SW480 (cell line): ENCODE measurements at places on chromosomes 4 and X.

DNA sequence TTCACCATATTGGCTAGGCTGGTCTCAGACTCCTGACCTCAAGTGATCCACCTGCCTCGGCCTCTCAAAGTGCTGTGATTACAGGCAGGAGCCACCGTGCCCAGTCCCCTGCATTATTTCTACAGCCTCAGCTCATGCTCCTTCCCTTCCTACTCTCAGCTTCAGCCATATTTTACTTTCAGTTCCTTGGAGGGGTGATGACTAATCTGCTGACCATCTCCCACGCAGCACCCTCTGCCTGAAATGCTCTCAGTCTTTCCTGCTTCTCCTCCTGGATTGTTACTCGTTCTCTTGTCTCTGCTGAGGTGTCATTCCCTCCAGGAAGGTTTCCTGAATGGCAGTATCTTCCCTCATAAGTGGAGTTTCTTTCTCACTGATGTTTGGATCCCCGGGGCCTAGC lies 63.3 kb downstream of the MOSPD2 start:
- DNase-seq, result peak; percentile 11

DNA sequence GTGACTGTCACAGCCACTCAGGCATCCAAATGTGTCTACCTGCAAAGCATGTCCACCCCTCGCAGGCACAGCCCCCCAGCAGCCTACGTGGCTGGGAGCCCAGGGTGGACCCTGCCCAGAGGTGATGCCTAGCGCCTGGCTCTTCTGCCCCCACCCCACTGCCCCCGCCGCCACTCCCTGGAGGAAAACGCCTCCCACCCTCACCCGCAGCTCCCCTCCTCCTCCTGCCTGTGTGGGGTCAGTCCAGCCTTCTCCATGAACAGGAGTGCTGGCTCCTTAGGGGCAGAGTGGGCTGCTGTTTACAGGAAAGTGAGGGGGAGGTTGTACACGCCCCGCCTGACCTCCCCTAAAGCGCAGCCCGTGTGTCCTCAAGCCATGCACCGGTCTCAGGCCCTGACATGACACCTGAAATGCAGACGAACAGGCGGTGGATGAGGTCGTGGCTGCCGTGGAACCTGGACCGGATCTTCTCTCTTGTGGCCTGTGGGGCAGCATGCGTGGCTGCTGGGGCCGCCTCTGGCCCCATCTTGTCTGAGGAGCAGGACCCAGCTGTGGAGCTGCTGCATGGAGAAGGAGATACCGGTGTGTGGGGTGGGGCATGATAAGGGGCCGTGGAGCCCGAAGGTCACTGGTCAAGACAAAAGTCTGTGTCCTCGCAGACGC lies 11.9 kb upstream of the MXD4 start:
- no peak for DNase-seq

DNA sequence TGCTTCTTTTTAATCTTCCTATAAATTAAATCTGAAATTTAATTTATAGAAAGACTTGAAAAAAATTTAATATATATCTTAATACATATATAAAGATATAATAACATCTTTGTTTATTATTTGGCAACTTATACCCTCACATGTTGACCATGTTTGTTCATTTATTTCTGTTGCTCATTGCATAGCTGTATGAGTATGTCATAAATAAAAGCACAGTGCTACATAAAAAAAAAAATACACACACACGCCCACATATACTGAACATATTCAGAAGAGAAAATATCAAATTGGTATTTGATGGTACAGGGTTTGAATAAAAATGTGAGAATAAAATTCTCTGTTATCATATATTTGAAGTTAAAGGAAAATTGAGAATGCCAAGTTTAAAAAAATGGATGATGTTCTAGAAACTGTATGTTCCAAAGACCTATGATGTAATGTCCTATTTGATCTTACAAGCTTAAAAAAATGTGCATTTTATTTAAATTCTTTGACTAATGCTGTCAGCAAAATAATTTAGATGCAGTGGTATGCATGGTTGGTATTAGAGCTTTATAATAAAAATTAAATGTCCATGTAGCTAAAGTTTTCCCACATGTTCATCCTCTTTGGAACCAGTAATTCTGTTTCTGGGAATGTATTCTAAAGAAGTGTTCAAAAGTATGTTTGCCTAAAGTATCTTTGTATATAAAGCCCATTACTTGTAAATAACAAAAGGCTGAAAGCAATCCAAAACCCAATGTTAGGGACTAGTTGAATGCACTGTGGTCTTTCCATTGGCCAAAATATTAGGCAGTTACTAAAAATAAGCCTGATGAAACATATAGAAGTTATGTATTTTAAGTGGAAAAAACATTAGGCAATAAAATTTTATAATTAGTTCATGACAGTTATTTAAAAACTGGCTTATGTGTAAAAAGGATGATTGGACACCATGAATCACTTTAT lies 12.9 kb downstream of the TMEM184C start:
- DNase-seq, result no peak

GRCh38 chrX:18574591-18574990 lies 97.3 kb downstream of the RS1 start:
- DNase-seq, result no peak

GRCh38 chr4:47122592-47123291 lies 91.4 kb downstream of the GABRB1 start:
- DNase-seq, result peak; percentile 57

- DNase-seq, result no peak
These were observed 14.1 kb downstream of the NAT8L start for GRCh38 chr4:2072971-2073807.

GRCh38 chr4:24236532-24236931 lies 346.7 kb upstream of the PPARGC1A start:
- DNase-seq, result no peak

DNA sequence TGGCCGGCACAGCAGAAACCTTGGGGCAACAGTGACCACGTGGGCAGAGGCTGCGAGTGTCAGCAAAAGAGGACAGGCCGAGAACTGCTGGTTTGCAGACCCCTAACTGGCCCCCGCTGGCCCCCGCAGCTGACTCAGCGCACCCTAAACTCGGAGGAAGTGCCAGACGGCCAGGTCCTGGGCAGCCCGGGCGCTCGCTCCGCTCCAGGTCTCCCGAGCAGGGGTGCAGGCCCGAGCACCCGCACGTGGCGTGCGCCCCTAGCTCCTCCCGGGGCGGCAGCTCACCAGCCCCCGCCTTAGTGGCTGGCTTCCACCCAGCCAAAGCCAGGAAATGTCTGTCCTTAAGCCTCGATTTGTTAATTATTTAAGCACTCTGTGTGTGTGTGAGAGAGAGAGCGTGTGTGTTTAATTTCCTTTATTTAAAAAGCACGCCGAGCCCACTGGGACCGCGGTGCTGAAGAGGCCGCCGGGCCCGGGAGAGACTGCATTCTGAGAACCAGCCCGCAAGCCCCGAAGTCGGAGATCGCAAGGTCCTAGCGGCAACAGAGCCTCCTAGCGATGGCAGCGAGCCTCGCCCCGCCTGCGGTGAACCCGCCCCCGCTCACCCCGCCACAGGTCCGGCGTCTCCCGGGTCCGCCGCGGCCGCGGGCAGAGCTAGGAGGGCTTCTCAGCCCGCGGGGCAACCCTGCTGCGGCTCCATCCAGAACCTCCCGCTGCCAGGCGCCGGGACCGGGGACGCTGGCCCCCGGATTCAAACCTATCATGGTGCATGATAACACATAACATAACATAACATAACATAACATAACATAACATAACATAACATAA lies 45.9 kb upstream of the CDKN2AIP start:
- peak; percentile 70 for DNase-seq

DNA sequence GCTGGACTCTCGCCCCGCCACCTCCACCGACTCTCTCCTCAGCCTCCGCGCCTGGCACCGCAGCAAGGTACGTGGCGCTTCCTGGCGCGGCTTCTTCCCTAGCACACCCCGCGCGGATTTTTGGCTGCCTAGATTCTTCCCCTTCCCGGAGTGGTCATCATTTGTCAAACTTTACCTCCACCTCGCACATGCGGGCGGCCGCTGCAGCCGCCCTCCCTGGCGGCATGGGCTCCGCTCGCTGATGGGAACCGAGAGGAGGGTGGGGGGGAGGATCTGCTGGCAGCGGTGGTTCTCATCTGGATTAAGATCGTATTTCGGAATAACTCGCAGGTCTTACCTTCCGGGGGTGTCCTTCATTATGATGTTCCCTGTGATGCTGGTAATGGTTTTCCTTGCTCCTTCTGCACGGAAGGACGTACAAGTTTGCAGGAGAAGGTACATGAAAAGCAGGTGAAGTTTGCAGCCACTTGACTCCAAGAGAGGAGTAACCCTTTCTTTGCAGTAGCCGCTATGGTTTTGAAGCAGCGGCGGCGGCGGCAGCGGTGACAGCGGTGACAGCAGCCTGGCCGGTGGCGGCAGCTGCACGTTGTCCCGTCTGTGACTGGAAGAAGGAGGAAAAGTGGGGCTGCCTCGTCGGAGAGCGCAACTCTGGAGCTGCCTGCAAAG lies 2183.9 kb upstream of the TENM3 start:
- peak; percentile 8 for DNase-seq

DNA sequence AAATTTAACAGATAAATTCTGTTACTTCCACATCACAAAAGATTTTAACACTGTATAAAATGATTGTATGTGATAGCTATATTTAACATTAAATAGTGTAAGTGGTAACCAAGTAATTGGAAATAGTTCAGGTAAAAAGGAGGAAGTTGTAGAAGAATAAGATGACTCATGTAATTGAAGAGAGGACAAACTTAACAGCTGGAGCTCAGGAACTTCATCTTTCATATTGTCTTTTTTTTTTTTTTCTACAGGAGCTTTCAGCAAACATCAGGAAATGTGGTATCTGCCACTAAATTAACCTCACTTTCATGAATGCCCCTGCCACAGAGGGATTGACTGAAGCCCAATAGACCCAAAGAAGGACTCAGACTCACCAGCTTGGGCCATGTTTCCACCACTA lies 188.4 kb upstream of the VEGFC start:
- DNase-seq, result no peak

- no peak for DNase-seq
These were observed 640.7 kb downstream of the BCOR start for GRCh38 chrX:39456894-39457604.

DNA sequence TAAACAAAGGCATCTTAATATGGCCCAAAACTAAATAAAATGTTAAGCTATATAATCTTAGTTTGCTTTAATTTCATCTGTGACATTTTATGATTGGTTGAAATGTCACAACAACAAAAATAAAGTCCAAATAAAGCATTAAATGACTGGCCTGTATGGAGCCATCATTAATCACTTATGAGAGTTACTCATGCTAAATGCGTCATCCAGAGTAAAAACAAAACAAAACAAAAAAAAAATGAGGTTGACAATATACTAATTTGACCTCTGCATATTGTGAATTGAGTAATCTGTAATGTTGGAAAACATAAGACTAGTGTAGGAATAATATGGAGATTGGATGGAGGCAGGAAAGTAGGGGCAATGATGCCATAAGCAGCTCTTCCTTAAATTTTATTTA lies 139.7 kb downstream of the MAPK10 start:
- no peak for DNase-seq

DNA sequence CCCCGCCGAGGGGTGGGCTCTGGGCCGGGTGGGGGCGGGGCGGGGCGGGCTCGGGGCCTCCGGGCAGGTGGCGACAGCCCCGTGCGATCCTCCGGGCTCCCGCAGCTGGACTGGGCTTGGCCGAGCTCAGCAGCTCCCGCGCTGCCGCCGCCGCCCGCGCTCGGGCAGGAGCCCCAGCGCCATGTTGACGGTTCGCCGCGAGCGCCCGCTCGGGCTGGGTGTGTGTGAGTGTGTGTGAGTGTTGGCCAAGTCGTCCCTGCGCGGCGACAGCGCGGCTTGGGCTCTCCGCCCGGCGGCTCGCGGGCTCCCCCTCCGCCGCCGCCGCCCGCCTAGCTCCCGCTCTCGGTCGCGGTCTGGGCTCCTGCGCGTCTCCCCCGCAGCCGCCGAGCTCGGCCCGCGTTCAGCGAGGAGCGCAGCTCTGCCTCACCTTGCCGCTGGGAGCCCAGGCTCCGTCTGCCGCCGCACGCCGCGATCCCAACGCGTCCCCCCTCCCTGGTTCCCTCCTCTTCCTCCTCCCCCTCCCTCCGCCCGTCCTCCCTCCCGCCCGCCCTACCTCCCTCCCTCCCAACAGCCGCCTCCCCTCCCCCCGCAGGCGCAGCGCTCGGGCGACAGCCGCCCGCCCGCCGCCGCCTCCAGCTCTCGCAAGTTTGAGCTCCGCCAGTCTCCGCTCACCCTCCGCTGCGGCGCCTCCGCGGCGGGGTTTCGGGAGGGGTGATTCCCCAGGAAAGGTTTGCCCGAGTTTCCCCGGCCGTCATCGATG lies at the start of gene BCOR:
TSS of gene BCOR (minus strand) at position 455 of the 760 bp plus-strand sequence. CDS start 20,029 bp downstream, outside the sequence.
- DNase-seq, result peak; percentile 75

DNA sequence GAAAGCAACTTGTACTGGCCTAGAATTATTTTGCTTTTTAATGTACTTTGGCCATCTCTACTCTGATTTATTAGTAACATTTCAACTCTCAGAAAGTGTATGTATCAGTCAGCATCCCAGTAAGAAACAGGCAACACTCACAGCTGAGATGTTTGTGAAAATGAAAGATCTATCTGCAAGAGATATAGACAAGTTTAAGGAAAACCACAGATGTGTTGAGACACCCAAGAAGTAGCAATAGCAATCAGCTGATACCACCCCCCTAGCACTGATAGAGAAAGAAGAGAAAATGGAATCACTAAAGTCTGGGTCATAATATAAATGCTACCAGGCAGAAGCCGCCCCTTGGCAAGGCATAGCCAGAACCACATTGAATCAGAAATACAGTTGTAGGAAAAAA lies 372.0 kb downstream of the ARAP2 start:
- no peak for DNase-seq
